ENCODE measurements at places on chromosomes 1 and 21. TPM values are rescaled to one million over a fixed set of nuclear protein-coding genes. Genes with fewer than 3 reads are reported as not detected.

- DNase-seq = no peak
Observed at GRCh38 chr1:168433238-168433637, 110.6 kb downstream of the XCL2 start.

GRCh38 chr1:36134505-36135329 is 9.7 kb upstream of the COL8A2 start:
- no peak for DNase-seq

DNA sequence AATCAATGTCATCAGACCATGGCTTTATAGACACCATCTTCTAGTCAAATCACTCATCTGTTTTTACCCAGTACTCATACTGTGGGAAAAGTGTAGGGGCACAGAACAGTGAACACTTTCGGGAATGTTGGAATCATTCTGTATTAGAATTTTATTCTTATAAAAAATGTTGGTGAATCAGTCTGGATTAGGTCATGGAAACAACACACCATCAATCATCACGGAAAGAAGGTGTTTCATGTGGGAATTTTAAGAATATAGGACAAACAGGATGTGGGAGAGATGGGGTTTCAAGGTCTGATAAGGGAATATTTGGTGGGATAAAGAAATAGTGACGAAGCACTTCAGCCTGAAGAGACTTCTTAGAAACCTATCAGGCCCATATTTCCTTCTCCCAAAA is 17.3 kb downstream of the GBP1 start:
- DNase-seq = no peak

DNA sequence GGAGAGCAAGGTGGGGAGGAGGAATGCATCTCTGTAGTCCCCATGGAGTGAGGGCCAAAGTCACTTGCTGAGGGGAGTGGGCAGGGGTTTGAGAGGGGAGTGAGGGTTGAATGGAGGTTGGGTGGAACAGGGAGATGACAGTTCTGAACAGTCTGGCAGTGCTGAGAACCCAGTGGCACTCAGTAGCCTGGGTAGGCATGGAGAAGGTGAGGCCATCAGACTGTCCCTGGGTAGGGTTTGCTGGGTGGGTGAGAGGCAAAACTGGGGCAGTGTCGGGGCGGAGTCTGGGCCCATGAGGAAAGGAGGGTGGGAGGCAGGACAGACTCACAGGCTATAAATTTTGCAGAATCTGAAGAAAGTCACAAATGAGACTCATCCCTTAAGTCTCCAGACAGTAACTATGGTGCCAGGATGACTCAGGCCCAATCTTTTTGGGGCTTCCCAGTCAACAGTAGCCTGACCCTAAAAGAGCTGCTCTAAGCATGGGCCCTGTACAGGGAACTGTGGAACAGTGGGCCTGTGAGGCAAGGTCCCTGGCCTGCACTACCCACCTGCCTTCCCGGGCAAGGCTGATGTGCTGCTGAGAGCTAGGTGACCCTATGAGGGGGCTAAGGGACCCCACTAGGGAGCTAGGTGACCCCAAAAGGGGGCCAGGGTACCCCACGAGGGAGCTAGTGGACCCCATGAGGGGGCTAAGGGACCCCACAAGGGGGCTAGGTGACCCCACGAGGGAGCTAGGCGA is 51.0 kb upstream of the DMRTB1 start:
- DNase-seq = no peak

DNA sequence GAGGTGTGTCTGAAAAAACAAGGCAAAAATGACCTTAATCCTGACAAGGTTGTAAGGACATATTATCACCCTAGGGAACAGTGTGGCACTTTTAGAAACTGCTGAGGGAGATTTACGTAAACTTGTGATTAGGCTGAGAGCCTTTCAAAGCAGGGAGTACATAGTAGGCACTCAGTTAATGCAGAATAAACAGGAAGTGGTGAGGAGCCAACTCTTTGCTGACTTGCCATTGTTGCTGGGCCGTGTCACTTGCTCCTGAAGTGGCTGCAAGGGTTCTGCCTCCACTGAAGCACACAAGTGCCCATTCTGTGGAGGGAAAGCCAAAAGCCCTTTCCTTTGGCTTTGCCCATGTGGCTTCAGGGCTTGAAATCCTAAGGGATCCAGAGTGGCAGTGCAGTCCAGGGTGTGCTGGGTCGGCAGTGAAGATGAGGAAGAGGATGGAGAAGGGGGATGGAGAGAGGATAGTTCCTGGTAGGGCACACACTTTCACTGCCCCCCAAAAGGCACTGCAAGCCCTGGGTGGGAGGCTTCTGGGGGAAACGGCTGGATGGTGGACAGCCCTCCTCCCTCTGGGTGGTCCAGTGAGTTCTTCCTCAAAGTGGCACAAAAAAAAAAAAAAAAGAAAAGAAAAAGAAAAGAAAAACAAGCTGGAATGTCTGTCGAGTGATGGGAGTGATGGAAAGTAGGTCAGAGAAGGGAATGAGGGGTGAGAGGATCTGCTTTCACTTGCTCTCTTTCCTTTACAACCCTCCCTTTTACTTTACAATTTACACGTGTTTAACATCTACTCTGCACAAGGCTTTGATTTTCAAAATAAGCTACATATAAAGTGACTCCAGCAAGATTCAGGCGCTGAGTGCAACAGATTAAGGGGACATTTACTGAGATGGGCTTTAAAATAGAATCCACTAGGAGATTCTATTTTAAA is 13.7 kb upstream of the RHEX start:
- DNase-seq = no peak

DNA sequence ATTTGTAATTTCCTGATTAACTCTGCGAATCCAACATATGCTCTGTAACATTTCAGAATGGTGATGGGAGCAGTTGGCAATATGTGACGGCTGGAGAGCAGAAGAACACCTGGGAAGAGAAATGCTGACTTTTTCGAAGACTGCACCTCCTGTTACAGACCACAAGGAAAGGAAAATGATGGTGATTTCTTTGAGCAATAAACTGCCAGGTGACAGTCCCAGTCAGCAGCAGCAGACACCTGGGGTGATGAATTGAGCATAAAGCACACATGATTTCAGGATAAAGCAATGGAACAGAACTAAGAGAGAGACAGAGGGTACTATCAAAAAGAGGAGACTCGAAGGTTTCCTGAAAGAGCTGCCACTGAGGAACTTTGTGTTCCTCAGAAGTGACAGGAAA is 528.6 kb downstream of the NEGR1 start:
- DNase-seq = no peak

GRCh38 chr21:18424276-18424675 is 20.7 kb upstream of the TMPRSS15 start:
- no peak for DNase-seq

GRCh38 chr1:172410027-172410426 is 10.5 kb upstream of the C1orf105 start:
- no peak for DNase-seq

- no peak for DNase-seq
Observed at GRCh38 chr1:230848235-230848634, 20.1 kb downstream of the C1orf198 start.

DNA sequence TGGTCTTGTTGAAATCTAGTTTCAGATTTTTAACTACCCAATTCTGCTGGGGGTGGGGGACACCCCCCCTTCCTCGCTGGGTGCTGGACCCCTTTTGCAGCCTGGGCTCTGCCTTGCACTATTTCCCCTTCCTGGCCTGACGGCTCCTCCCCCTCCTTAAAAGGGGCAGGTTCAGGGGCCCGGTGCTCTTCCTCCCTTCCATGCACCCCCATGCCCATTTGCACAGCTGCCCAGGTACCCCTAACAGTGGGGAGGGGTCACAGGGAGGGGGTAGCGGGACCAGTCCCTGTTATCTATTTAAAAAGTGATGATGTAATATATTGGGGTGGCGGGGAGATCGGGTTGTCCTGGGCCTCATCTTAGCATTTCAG is 15.3 kb downstream of the ZBTB7B start:
- DNase-seq = no peak

DNA sequence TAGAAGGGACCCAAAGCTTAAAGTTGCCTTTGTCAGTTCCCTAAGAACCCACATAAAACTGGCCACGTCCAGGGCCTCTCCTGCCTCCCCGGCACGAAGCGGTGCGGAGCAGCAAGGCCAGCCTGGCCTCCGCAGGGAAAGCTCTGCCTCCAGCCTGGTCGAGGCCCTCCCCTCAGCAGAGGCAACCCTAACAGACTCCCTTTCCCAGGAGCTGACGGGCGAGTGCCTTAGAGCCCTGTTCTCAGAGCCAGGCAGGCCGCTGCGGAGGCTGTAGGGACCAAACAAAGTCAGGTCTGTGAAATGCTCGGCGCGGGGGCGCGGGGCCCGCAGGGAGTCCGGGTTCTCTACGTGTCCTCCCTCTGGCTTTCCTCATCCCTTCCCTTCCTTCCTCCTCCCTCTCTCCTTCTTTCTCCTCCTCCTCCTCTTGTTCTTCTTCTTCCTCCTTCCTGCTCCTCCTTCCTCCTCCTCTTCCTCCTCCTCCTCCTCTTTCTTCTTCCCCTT is 40.7 kb downstream of the RIPK4 start:
- DNase-seq = no peak

GRCh38 chr1:20255666-20256065 is 35.0 kb upstream of the VWA5B1 start:
- DNase-seq = no peak

DNA sequence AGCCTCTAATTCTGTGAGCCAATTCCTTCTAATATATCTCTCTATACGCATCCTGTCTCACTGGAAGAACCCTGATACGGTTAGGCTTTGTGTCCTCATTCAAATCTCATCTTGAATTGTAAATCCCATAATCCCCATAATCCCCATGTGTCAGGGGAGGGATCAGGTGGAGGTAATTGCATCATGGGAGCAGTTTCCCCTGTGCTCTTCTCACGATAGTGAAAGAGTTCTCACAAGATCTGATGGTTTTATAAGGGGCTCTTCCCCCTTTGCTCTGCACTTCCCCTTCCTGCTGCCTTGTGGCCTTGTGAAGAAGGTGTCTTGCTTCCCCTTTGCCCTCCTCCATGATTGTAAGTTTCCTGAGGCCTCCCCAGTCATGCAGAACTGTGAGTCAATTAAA is 116.1 kb downstream of the MRPS6 start:
- DNase-seq = no peak

- no peak for DNase-seq
Observed at GRCh38 chr1:1788646-1789431, 10.6 kb upstream of the NADK start.

GRCh38 chr1:205842229-205842628 is 7.7 kb downstream of the PM20D1 start:
- DNase-seq = no peak

DNA sequence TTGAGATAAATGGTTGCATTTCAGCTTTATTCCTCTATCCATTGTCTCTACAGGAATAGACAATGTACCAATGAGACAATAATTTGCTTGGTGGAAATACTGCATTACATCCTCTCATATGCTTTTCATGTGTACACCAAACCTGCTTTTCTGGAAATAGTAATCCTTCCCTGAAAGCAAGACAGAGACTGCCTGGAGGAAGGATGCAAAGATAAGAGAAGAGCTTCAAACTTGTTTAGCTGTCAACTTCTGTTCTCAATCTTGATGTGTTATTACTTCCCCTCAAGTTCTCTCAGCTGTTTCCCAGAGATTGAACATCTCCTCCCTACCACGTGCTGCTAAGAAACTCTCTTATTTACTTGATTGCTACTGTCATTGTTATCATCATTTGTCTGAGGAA is 1125.4 kb upstream of the TMPRSS15 start:
- DNase-seq = no peak

The KLHDC8A gene
- total RNA-seq = not detected

The ANKRD35 gene
- total RNA-seq = not detected

The H3-3A gene
- 496 TPM for total RNA-seq

The EVA1C gene
- total RNA-seq = 17.9 TPM

The LHX4 gene
- not detected for total RNA-seq

The OSCP1 gene
- not detected for total RNA-seq

All from T-helper 17 cell (primary cell).